ENCODE measurements at places on chromosomes 1 and 21.

GRCh38 chr1:29655145-29655544, 418.8 kb downstream of the PTPRU start:
- DNase-seq: no peak

DNA sequence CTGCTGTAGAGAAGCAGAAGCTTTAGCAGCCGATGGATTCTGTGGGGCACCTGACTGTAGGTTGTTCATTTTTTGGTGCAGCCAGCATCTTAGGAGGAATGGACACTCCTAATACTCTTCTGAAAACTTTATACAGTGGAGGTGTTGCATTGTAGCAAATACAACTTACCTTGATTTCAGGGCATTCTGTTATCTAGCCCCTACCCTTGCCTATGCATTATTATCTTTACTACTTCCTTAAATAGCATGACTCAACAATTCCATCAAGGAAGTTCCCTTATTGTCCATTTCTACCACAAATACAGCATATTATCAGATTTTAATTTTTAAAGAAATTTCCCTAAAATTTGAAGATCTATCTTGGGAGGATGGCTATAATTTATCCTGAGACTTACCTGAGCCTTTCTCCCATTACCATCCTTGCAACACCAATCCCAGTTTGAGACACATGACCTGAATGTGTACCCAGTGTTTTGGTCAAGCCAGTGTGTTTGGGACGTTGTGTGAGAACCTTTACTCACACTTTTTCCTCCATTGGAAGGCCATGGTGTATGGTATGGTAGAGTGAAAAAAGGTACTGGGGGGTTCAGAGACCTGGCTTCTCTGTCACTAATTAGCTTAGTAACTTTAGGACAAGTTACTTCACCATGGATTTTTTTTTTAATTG, 9.2 kb downstream of the POU2F1 start:
- DNase-seq: no peak

DNA sequence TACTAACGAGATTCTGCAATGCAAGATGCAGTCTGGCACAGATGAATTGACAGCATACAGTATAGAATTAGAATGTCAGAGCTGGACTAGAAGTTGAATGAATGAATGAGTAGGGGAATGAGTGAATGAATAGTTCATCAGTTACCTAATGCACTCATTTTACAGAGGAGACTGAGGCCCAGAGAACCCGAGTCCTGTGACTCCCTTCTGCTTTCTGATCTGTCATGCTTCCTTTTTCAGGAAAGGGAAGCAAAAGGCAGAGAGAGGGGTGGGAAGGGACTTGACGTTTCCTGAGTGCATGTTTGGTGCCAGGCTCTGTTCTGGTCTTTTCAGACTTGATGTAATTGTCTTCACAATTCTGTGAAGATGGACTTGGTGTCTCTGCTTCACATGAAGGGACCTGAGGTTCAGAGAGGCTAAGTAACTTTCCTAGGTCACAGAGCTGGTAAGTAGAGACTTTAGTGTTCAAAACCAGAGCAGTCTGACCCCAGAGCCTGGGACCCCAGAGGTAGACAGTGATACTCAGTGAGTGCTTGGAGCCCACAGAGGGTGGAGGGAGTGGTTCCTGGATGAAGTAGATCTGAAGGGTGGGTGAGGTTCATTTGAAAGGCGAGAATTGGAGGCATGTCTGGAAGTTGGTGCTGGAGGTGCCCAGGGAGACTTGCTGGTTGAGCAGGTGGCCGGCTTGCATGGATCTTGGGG, 8.0 kb upstream of the MEX3A start:
- DNase-seq: no peak

DNA sequence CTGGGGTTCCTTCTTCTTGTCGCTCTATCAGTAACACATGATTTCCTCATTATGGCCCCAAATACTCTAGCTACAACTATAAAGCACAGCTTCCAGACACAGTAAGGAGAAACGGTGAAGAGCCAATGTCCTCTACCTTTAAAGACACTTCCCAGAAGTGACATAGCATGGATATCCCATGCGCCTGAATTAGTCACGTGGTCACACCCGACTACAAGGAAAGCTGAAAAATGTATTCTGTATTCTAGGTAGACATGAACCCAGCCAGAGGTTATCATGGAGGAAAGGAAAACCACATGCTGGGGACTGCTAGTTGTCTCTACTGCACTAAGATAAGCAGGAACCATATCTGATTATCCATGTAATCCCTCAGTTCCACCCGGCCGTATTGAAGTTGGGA, 244.3 kb downstream of the LMX1A start:
- no peak for DNase-seq

DNA sequence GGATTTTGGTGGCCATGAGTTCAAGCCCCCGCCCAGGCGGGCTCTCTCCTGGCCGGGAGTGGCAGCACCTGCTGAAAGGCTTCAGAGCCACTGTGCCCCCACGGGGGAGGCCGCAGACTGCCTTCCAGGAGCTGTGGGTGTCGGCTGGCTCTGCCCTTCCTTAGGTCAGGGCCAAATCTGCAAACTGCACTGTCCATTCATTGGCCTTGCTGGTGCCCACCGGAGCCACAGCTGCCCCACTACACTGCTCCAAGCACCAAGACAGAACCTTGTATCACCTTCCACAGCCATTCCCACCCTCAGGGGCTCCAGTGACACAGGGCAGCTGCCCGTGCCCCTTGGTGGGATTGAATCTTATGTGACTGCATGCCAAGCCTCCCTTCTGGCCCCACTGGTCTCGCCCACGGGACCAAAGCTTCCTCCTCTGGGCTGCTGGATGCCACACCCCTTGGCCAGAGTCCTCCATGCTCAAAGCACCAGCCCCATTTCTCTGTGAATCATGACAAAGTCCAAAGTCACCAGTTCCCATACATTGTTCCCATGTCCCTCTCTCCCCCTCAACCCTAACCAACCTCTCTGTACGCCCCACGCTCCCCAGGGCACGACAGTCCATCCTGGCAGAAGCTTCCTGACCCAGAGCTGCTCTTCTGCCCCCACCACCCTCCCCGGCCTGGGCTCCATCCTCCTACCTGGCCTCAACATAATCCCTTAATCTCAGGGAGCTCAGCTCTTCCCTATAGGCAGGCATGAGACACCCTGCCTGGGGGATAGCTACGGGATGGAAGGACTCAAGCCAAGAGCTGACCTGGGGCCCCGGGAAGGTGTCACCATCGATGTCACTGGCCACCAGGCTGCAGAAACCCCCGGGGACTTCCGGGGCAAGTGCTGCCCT, 20.9 kb upstream of the GPR153 start:
- DNase-seq: no peak

GRCh38 chr1:29944253-29944905, 708.1 kb downstream of the PTPRU start:
- DNase-seq: no peak

DNA sequence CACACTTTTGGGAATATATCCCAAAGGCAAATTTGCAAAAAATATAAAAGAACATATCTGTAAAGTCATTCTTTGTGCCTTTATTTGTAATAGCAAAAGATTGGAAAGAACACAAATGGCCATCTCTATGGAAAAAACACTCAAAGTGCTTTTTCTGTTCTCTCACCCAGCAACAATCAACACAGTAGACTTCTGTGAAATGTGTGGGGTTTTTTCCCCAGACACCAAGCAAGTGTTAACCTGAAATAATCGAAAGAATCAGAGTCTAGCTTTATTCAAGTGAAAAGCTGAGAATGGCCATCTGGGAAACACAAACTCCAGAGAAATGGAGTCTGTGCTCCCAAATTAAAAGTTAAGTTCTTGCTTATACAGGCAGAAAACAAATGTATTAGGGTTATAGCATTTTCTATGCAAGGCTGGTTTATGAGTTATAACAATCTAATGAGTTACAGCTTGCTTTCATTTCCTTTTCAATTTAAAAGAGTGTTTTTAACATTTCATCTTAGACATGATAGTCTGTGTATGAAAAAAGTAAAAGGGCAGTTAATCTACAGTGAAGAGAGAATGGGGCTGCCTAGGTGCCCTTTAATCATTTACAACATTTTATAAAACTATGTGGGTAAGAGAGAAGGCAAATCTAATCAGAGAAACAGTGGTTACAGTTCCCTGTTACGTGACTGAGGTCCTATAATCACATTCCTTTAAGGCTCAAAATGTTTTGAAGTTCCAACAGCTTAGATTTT, 46.6 kb downstream of the SLC30A7 start:
- DNase-seq: no peak

GRCh38 chr1:26726784-26727183, 31.0 kb downstream of the ARID1A start:
- no peak for DNase-seq

GRCh38 chr21:29007810-29008209, 11.3 kb downstream of the RWDD2B start:
- no peak for DNase-seq

GRCh38 chr1:78224861-78225552, 179.2 kb downstream of the GIPC2 start:
- DNase-seq: no peak

DNA sequence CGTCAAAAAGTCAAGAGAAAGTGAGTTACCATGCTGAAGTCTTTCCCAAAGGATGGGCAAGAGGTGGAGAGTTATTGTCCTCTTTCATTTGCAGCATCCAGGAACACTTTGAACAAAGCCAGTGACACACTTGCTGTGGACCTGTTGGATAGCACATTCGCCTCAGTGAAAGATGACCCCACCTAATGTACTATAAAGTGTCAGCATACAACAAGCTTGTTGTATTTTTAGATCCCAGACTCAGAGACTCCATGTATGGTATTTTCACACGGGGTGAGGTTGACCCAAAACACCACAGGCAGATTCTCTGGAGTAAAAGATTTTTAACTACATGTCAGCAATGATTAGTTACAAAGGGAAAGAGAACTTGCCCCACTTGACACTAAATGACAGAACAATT, 273.8 kb downstream of the PTBP2 start:
- no peak for DNase-seq

DNA sequence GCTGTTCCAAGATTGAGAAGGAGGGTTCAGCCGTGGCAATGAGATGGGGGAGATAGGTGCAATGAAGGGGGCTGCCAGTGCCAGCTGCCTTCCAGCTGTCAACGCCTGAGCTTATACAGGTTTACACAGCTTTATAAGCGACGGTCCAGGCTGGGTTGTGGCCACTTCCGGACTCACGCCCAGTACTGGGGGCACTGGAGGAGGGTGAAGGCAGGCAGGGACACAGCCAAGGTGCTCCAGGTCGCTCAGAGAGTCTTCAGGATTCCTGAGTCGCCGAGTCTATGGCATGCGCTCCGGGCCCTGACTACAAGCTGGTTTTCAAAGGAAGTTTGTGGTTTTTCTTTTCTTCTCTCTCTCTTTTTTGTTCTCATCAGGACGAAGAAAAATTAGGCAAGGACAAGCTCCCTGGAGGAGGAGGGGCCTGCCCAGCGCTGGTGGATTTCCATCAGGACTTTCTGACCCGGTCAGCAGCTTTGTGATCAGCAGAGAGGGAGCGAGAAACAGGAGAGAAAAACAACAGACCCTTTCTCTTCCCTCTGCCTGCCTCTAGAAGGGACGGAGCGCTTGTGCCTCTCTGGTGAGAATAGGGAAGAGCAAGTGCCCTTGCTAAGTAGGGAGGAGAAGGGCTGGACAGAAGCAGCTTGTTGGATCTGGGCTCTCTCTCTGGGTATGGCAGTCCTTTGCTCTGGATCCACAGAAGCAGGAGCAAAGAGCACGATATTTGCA, at the start of gene MINDY1:
MINDY1 (minus strand) TSS at position 576 of the 726 bp plus-strand sequence. CDS start 4,285 bp downstream, outside the sequence.
- DNase-seq: peak; percentile 50

- DNase-seq: no peak
Measured at GRCh38 chr21:43767984-43768867, 7.9 kb downstream of the CSTB start.

- no peak for DNase-seq
Measured at GRCh38 chr21:34093083-34093482, 19.7 kb downstream of the MRPS6 start.

DNA sequence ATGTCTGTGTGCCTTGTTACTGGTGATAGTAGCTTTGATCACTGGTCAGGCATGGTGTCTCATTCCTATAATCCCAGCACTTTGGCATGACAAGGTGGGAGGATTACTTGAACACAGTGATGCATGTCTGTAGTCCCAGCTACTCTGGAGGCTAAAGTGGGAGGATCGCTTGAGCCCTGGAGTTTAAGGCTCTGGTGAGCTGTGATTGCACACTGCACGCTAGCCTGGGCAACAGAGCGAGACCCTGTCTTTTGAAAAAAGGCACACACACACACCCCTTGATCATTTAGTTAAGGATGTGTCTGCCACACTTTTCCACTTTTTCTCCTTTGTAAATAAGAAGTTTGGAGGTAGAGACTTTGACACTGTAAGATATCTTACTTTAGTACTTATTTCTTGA, 15.1 kb downstream of the MIGA1 start:
- DNase-seq: no peak

DNA sequence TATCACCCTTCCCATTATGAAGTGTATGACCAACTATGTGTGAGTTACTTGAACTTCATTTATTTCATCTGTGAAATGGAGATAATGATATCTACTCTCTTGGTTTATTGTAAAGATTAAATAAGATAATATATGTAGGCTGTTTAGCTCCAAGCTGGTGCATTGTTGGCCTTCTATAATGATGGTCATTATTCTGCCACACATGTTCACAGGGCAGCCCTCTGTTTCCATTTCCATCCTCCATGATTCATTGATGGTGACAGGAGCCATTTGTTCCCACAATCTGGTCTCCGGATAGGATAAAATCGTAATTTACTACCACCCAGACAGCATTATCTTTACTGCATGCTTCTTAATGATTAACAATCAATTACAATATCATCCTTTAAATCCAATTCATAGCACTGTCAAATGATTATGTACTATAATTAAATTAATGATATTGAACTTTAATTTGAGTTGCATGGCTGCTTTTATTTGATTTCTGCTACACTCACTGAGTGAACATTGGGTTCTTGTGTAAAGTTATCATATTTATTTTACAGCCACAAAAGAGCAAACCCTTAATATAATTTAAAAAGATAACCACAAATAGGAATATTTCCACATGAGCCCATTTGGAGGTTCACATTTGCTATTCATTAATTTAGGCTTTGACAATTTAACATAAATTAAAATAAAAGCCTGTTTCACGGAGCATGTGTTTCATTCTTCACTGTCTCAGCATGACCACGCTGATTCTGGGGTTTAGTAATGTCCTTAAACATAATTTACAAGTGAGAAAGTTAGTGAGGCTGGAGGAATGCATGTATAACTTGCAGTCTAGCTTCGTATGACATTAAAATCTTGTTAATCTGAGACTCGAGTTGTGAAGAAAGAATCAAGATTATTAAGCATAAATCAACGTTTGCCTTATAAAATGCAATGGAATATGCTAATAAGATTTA, 596.4 kb upstream of the ZRANB2 start:
- no peak for DNase-seq

- DNase-seq: no peak
Measured at GRCh38 chr1:76668046-76668445, 199.2 kb upstream of the ST6GALNAC5 start.

GRCh38 chr1:99266726-99267125, 2.4 kb downstream of the PLPPR4 start:
- DNase-seq: no peak

DNA sequence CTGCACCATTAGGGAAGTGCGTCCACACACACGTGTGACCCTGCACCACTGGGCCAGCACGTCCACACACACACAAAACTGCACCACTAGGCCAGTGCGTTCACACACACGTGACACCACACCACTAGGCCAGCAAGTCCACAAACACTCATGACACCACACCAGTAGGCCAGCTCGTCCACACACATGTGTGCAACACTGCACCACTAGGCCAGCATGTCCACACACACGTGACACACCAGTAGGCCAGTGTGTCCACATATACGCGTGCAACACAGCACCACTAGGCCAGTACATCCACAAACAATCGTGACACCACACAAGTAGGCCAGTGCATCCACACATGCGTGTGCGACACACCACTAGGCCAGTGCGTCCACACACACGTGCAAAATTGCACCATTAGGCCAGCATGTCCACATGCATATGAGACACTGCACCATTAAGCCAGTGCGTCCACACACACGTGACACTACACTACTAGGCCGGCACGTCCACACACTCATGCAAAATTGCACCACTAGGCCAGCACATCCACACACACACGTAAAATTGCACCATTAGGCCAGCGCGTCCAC, 235.0 kb downstream of the SLC45A1 start:
- no peak for DNase-seq
